AG09309 (cell line): ENCODE measurements at places on chromosomes 3 and 15.

DNA sequence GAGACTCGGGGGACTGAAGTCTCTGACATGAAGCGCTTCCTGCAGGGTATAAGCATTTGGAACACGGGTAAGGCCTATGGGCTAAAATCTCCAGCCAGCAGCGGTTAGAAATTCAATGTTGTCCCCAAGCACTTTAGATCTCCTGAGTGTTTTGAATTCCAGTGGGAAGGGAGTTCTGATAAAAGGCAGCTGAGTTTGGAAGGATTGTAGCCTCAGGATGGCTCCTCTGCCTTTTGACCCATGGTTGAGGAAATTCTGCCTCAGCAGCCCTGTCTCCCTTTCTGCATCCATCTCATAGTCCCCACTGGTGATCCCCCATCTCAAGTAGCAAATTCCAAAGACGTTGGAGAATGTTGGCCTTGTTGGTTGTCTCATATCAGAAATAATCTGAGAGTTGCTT, 24.2 kb upstream of the HACD2 start:
- no peak for DNase-seq

GRCh38 chr3:185151101-185151963, 1.5 kb downstream of the C3orf70 start:
- DNase-seq, result no peak

GRCh38 chr15:45637552-45638033, 2.8 kb downstream of the SQOR start:
- DNase-seq, result peak; percentile 83

DNA sequence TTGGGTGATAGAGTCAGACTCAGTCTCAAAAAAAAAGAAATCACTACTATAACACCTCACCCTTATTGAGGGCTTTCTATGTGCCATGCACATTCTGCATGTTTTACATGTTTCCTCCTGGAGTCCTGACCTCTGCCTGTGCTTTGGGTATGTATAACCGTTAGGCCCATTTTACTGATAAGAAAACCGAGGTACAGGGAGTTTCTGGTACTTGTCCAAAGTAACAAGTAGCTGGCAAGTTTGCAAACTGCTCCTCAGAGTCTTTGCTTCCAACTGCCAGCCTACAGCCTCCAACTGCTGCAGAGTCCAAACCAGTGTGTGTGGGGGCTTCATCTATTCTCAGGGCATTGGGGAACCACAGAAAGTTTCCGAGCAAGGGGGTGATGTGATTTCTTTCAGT, 3.7 kb upstream of the GNAI2 start:
- no peak for DNase-seq

GRCh38 chr15:86444527-86444926, 364.9 kb downstream of the AGBL1 start:
- no peak for DNase-seq

DNA sequence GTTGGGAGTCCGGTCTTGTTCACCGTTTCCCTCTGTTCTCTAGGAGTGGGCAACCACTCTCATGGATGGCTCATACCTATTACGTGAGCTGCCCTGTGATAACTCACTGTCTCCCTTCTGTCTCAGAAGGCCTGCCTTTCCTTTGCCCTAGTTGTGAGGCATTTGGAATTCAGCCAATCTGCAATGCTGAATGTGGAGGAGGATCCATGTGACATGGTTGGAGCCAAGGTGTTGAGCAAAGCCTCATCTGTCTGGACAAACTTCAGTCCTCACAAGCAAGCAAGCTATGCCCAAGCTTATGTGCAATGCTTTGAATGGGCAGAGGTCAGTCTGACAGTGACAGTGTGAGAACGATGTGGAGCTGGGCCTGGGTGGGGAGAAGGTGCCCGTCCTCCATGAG, 37.8 kb upstream of the ATP10A start:
- no peak for DNase-seq

DNA sequence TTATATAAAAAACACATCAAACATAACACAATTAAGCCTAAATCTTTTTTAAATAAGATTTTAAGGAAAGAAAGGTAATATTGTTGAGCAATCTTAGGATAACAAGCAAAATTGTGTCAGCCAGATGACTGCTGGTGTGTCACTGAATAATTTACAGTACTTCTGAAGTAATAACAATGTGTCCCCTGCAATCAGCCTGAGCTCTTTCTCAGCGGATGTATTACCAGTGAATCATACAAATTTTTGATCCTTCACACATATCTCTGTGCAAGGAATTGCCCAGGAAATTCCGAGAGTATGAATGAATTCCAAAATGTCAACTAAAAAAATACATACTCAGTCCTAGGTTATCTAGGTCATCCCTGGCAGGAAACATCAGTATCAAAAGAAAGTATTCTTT, 76.6 kb upstream of the PTX3 start:
- DNase-seq, result peak; percentile 79

DNA sequence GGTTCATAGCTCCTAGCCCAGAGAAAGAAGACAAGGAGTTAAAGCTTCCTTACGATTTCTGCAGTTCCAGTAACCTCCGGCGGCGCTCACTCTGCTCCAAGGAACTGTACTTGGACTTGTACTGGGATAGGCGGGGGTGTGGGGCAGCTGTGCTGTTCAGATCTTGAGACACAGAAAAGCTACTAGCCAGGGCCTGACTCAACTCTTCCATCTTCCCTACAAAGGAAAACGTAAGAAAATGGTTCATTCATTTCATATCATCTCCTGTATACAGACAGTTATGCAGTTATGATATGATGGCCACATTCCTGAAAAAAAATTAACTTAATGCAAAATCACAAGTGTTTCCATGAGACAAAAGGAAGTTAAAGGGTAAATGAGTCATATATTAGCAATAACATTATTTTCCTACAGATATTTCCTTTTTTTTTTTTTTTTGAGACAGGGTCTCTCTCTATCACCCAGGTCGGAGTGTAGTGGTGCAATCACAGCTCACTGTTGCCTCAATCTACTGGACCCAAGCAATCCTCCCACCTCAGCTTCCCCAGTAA, 4.6 kb downstream of the SNUPN start:
- peak; percentile 89 for DNase-seq
